Stimulated activated CD4-positive, alpha-beta T cell treated with anti-CD3 and anti-CD28 coated beads, TNF-alpha, amount 100 ng/mL, for 1 hour (primary cell): ENCODE measurements at places on chromosomes 1 and 21.

DNA sequence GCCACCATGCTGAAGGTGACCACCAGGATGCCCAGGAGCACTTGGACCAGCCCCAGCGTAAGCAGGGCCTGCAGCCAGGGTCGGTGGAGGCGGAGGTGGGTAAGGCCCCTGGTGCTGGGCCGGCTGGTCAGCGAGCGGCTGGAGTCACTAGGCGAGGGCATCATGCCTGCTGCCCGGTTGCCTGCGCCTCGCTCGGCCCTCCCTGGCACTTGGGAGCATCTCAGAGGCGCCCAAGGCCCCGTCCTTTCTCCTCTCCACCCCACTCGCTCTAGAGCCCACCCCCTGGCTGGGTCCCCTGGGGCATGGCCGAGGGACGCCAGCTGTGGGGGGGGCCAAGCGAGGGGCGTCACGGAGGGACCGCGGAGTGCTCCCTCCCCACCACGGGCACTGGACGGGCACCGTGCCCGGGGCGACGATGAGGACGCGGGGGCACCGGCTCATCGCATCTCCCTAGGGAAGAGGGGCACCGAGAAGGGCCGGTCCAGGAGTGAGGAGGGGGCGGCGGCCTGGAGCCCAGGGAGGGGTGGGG lies 505 bp downstream of the ENTREP3 start:
- no peak for DNase-seq

DNA sequence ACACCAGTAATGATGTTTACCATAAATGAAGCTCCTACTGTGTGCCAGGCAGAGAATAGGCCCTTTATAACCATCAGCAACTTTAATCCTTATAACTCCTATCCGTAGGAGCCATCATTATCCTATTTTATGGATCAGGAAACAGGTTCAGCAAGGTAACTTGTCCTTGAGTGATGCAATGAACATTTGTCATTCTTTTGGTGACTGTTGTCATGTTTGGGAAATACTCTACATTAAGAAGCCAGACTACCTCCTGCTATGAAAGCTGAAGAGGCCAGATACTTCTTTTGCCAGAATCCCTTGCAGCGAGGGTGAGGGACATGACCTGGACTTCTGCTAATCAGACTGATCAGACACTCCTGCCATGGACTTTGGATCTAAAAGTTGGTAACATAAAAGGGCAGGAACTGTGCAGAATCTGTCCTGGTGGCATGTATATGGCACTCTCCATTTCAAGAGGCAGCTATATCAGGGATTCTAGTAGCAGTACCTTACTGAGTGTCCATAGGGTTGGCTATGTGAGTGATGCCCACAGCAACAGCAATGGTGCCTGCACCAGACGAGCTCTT lies 33.1 kb upstream of the SRRM1 start:
- DNase-seq: no peak

DNA sequence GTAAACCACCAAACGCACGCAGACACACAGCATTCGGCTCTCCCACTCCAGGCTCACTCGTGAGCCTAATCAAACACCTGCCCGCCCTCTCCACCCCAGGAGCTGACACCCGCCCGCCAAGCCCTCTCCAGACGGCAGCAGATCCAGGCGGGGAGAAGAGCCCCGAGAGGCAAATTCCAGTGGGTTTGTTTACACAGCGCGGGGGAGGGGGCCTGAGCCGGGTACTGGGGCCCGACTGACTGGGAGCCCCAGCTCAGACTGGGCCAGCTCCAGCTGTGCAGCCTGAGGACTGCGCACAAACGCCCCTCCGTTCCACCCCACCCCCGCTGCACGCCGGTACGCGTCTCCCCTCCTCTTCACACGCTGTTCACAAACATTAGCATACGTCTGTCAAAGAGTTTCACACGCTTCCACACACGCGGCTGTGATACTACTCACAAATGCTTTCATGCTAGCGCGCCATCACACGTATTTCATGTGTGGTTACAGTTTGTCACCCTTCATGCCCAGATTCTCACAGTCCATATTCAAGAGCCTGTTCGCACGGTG lies 1.0 kb upstream of the EFNA1 start:
- DNase-seq: no peak

DNA sequence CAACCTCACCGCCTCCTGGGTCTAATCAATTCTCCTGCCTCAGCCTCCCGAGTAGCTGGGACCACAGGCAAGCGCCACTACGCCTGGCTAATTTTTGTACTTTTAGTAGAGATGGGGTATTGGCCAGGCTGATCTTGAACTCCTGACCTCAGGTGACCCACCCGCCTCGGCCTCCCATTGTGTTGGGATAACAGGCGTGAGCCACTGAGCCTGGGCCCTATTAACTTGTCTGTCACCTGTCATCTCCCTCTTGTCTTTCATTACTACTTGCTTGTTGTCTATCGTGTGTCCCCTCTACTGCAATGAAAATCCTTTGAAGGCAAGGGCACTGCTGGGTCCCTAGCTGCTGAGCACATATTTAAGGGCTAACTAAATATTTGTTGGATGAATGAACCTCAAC lies 3.4 kb downstream of the UQCRHL start:
- DNase-seq: no peak

DNA sequence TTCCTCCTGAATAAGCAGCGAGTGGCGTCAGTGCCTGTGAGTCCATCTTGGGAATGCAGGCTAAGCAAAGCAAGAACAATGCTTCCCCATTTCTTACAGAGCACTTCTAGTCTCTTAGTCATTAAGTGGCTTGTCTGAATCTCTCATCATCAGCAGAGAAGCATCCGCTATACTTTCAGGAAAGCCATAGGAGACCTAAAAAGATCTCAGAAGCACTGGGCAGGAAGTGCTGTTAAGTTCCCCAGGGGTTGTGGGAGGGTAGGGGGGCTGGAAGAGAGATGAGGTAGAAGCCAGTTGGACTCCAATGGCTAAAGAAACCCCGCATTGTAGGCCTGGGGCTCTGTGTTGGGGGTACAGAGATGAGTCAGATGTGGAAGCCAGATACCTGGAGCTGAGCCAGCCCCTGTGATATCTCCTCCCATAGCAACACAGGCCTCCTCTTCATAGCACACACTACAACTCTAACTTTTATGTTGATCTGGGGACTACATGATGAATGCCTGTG lies 44.9 kb downstream of the SYT6 start:
- DNase-seq: no peak

DNA sequence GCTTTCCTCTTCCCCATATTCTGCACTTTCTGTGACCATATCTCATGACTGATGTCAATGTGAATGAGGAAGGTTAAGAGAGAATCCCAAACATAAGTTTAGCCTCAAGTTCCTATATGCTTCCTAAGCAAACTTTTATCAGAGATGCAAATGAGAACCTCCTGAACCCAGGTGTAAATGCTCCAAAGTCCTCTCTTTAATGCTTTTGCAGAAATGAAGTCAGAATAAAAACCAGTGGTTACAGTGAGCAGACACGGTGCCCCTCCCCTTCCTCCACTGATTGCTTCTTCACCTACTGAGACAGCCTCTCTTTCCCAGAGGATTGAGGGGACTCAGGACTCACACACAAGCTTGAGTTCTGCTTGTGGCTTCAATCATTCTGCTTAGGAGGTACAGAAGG lies 11.6 kb upstream of the PIGC start:
- no peak for DNase-seq

DNA sequence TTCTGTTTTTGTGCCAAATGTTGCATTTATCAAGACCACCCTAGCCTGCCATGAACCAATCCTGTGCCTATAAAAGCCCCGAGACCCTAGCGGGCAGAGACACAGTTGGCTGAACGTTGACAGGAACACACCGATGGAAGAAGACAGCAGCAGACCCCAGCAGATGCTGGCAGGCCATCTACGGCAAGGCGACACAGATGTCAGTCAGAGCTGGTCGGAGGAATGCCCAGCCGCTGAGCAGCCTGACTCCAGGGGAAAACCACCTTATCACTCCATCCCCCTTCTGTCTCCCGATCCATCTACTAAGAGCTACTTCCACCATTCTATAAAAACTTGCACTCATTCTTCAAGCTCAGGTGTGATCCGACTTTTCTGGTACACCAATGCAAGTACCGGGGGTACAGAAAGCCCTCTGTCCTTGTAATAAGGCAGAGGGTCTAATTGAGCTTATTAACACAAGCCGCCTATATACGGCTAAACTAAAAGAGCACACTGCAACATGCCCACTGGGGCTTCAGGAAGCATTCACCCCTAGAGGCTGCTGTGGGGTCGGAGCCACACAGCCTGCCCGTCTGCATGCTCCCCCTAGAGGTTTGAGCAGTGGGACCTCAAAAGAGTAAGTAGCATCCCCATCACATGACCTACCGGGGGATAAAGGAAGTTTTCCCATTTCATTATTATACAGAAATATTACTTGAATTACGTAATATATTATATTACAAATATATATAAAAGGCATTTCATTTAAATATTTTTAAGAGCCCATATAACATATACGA lies 1156.3 kb upstream of the B3GALT2 start:
- no peak for DNase-seq

DNA sequence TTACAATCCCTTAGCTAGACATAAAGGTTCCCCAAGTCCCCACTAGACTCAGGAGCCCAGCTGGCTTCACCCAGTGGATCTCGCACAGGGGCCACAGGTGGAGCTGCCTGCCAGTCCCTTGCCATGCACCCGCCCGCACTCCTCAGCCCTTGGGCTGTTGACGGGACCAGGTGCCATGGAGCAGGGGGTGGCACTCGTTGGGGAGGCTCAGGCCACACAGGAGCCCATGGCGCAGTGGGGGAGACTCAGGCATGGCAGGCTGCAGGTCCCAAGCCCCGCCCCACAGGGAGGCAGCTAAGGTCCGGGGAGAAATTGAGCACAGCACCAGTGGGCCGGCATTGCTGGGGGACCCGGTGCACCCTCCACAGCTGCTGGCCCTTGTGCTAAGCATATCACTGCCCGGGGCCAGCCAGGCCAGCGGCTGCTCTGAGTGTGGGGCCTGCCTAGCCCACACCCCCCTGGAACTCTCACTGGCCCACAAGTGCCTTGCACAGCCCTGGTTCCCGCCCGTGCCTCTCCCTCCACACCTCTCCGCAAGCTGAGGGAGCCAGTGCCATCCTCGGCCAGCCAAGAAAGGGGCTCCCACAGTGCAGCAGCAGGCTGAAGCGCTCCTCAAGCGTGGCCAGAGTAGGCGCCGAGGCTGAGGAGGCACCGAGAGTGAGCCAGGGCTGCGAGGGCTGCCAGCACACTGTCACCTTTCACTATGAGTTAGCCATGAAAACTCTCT lies 117.8 kb downstream of the LIPI start:
- no peak for DNase-seq

DNA sequence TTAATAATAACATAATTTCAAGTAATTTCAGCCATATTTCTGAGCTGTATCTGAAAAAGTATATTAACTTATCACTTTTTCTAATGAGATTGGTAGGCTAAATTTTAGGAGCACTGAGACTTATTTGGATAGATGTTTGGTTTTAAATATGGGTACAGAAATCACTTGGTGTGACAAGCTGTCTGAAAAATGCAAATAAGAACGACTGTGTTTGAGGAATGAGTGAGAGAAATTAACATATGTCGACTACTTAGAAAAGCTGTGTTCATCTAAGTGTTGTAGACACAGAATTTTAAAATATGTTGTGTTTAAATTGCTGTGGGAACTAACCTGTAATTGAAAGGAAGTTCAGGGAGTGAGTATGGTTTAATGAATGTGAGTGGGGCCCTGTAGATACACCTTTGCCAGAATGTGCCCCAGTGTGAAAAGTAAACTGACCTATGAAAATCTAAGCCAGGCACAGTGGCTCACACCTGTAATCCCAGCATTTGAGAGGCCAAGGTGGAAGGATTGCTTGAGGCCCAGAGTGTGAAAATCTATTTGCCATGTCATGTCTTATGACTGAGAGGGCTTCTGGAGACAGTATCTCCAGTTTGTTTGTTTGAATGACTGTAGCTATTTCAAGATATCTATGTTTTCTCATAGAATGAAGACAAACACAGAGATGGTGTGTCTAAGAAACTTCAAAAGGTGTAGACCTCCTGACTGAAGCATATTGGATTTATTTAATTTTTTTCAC lies 53.8 kb upstream of the LRRC8C start:
- no peak for DNase-seq

- DNase-seq: no peak
Observed at GRCh38 chr1:95084317-95085176, 11.8 kb upstream of the ALG14 start.

- no peak for DNase-seq
Observed at GRCh38 chr1:108627256-108627655, 33.6 kb downstream of the HENMT1 start.

- DNase-seq: no peak
Observed at GRCh38 chr1:232620356-232620969, 9.5 kb downstream of the SIPA1L2 start.

DNA sequence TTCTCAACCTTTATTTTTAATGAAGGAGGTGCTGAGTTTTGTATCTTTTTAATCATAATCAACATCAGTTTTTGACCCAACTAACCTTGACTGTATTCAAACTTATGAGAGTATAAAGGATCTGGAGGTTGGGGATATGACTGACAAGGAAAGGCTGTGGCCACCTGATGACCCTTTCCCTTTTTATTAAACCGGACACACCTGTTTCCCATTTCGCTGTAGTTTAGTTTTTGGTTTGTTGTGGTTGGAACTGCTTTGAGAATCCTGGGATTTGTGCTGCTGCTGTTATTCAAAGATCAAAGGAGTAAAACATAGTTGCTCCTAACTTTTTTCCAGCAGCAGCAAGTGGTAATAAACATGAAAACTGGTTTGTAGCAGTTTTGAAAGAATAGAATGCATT lies 12.4 kb downstream of the PRPF38A start:
- DNase-seq: no peak

DNA sequence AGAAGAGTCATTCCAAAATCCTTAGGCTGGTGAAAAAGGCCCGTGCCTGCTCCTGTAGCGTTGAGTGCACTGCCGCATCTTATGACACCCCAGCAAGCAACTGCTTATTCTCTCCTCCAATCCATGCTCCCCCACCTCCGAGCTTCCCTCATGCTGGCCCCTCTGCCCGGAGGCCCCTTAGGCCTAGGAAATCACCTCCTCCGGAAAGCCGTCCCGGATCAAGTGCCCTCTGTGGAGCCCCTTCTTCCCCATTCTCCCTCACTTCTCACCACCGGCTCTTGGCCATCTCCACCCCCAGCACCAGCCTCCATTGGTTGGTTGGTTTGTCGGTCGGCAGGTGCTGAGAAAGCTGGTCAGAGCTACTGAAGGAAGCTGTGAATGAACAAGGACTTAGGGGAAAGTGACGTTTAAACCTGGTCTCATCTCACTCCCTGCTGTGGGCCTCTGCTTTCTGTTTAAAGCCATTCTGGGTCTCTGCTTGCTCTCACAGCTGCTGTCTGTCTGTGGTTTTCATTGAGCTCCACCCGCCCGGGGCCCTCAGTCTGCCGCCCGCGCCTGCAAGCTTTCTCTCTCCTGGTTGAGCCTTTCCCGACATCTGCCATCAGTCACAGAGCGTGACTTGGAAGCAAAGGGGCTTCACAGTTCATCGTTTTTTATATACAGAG lies 122.2 kb downstream of the KCNN3 start:
- DNase-seq: no peak

DNA sequence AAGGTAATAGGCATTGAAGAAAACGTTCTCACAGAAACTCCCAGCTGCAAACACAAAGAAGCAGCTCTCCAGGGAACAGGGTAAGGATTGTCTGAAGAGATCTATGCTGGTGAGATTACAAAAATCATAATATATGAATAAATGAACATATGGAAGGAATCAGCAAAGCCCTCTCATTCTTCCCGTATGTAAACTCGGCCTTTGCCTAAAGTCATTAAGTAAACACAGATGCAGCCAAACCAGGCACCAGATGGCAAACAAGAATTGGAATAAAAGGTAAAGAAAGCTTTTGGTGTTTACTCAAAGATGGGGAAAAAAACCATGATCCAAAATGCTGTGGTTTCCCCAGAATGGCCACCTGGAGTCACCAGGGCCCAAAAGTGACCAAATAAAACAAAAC lies 76.6 kb upstream of the HOOK1 start:
- no peak for DNase-seq
